ENCODE measurements at places on chromosomes 3 and 15. TPM values are rescaled to one million over a fixed set of nuclear protein-coding genes. Genes with fewer than 3 reads are reported as not detected.

- DNase-seq = peak; percentile 26
Measured at GRCh38 chr15:40092979-40093869, 15.5 kb downstream of the BMF start.

DNA sequence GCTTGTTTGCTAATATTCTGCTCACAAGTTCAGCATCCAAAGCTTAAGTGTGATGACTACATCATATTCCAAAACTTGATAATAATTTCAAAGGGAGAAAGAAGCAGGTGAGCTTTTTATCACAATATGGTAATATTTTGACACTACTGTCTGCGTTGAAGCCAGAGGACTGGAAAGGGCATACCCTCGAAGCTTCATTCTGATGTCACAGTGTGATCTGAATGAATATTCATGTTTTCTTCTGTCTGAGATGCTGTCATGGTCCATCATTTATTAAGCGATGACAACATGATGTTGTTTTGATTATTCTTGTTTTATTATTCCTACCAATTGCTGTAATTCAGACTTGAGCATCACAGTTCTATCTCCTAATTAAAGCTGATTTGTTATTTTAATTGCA is 625.4 kb downstream of the ZPLD1 start:
- no peak for DNase-seq

The GOLGA8G gene
- total RNA-seq = not detected

The TSEN2 gene
- total RNA-seq = 9.8 TPM

DNA sequence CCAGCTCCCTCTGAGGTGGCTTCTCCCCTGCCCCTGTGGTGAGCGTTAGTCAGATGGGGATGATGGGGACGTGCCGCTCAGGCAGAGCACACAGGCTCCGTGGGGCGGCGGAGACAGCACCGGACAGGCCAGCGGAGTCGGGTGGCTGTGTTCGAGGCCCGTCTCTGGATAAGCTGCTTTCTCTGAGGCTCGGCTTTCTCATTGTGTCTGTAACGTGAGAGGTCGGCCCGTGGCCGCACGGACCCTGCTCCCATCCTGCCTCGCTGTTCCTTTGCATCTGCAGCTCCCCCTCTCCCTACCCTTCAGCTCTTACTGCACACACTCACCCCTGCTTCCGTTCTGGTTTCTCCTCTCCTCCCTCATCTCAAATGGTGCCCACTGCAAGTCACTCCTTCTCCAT is 62.5 kb downstream of the FAM43A start:
- DNase-seq = no peak

The PRRT3 gene
- total RNA-seq = 7.7 TPM

The CPB1 gene
- total RNA-seq = not detected

- DNase-seq = no peak
Measured at GRCh38 chr3:79015854-79016253, 751.9 kb downstream of the ROBO1 start.

DNA sequence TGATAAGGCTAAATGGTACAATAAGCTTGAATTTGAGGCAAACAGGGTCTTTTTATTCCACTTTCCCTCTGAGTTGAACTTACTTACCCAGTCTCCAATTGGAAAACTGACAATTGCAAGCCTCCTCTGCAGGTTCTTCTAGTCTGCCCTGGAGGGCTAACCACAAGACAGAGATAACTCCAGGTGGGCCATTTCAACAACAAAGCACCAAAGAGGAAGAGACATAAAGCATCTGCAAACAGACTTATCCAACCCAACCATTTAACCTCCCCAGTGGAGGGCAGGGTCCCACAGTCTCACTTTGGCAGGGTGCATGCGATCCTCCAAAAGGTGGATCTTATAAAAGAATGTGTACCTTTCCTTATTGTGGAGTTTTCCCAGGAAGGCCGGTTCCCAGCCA is 525.8 kb downstream of the DIPK2A start:
- no peak for DNase-seq

- DNase-seq = no peak
Measured at GRCh38 chr15:74422265-74422651, 11.5 kb downstream of the SEMA7A start.

DNA sequence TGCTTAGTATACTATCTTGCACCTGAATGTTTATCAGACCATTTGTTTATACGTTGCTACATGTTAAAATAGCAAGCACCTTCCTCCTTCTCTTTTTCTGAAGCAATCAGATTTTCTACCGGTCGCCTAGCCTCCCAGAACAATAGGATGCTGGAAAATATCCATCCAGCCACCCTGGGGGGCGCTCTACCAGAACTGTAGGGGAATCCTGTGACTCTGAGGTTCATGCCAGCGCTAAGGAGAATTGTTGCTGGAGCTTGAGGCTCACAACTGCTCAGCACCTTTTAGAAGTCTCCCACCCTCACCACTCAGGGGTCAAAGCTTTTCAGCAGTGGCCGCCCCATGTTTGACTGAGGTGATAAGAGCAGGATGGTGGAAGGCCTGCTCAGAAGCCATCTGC is 27.5 kb downstream of the SQOR start:
- DNase-seq = no peak

The SEMA3G gene
- not detected for total RNA-seq

DNA sequence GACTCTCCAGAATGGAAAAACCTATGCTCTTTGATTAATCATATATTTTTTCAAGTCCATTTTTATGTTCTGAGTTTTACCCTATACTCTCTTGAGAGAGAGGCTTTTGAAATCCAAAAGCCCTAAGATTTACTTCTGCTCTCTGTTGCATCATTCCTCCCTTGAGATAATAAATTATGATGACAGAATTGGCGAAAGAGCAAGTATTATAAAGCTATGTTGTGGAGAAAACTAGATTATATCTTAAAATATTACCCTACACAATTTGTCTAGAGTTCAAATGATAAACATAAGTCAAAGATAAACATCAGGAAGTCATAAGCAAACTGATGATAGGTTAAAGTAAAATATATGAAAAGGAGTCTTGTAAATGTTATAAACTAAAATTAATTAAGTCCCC is 293.4 kb upstream of the MME start:
- no peak for DNase-seq

GRCh38 chr15:51855612-51856011 is 26.2 kb downstream of the TMOD3 start:
- DNase-seq = no peak

DNA sequence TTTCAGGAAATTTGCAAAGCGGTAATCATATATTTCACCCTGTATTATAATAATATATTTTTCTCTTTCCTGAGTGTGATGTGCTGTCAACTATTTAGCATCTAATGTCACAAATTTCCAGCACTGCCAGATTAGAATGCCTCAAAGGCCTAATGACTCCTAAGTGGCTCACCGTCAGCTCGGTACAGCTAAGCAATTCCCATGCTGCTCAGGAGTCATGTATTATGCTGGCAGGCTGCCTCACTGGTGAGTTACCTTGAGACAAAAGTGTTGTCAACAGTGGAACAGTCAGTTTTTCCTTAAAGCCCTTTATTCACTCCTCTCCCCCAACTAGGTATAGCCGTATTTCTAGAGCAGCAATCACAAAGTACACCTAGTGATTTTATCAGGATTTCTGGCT is 83.6 kb downstream of the NSUN3 start:
- no peak for DNase-seq

DNA sequence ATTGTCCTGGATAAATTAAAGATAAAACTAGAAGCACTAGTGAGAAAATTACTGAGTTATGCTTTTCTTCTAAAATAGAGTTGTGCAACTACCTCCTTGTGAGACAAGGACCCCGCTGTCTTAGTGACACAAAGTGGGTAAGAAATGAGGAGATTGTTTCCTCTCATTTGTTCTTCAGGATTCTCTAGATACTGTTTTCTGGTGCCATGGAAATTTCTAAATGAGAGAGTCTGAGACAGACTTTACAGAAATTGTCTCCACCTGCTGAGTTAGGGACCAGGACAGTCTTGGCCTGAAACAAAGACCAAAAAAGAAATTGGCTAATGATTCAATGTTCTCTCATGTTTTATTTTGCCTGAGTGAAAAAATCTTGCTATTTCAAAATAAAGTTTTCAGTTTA is 427.5 kb downstream of the TUSC7 start:
- no peak for DNase-seq

The MORC1 gene
- total RNA-seq = not detected

DNA sequence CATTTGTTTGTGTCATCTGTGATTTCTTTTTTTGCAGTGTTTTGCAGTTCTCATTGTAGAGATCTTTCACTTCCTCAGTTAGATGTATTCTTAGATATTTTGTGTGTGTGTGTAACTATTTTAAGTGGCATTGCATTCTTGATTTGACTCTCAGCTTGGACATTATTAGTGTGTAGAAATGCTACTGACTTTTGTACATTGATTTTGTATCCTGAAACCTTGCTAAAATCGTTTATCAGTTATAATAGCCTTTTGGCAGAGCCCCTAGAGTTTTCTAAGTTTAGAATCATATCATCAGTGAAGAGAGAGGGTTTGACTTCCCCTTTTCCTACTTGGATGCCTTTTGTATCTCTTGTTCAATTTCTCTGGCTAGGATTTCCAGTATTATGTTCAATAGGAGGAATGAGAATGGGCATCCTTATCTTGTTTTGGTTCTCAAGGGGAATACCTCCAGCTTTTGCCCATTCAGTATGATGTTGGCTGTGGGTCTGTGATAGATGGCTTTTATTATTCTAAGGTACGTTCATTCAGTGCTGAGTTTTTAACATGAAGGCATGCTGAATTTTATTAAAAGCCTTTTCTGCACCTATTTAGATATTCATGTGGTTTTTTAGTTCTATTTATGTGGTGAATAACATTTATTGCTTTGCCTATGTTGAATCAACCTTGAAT is 211.7 kb downstream of the MBNL1 start:
- DNase-seq = no peak

GRCh38 chr3:139534992-139535879 is 4.3 kb downstream of the RBP1 start:
- no peak for DNase-seq

- no peak for DNase-seq
Measured at GRCh38 chr15:83653639-83654378, at the start of gene ADAMTSL3. ADAMTSL3 (plus strand) TSS chr15:83654123; CDS start chr15:83655762, 1,639 bp downstream.

- no peak for DNase-seq
Measured at GRCh38 chr3:52237006-52237656, 1.8 kb downstream of the TWF2 start.

The FGF12 gene
- not detected for total RNA-seq

GRCh38 chr3:87625876-87626275 is 349.5 kb upstream of the POU1F1 start:
- no peak for DNase-seq

DNA sequence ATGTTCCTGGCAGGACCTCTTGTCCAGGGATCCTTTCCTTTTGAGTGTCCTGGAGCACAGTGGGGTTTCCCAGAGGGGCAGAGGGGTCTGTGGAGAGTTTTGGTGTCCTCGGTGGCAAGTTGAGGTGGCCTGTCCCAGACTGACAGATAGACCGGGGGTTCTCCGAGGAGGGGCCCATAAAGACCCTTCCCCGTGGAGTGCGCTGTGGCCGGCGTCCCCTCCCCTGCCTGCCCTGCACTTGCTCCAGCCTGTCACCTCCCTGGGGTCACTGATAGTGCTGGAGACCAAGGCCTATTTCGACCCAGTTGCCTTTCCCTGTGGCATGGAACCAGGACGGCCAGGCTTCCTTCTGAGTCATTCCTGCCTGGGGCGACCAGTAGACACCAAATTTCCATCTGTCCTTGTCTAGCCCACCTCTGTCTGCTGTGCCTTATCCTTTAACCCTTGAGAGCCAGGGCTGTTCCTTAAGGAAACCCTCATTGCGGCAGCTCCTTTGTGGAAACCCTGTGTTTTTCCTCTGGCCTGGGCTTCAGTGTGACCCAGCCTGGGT is 2.9 kb downstream of the MUC4 start:
- DNase-seq = no peak

DNA sequence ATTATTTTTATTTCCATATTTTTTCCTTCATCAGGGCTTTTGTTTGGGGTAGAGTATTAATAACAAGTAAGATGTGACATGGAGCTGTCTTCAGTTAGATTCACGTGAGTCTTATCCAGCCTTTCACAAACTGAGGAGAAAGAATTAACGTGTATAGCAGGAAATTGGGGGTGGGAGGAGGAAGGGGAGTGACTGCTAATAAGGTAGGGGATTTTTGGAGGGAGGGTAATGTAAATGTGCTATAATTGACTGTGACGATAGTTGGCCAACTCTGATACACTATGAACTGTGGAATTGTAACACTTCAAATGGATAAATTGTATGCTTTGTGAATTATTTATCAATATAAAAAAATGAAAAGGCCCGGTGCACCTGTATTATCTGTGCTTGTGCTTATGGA is 8.9 kb downstream of the DUT start:
- DNase-seq = no peak

DNA sequence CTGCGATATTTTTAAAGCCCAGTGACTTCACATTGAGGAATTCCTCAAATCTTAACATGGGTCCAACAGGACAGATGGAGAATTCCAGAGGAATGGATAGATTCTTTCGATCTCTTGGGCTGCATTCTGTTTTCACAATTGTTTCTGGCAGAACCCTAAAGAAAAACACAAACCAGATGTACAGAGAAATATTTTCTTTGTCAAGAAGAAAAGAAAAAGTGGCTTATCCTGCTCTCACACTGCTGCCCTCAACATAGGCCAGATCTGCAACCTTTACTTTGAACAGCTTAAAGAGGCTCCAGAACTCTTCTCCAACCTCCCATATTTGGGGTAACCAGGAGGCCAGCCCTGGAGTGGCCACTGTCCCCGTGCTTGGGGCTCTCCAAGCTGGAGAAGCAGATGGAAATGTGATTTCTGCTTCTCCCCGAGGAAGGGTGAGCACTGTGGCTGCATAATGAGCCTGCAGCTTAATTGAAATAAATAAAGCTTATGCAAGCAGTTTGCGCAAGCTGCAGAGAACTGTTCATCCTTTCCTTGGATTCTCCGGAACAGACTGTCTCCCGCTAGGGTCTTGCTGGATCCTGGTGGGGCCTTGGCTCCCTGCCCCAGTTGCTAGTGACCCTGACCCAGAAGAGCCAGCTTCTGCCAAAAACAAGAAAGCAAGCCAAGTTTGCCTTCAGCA is 453.2 kb upstream of the PROK2 start:
- no peak for DNase-seq

DNA sequence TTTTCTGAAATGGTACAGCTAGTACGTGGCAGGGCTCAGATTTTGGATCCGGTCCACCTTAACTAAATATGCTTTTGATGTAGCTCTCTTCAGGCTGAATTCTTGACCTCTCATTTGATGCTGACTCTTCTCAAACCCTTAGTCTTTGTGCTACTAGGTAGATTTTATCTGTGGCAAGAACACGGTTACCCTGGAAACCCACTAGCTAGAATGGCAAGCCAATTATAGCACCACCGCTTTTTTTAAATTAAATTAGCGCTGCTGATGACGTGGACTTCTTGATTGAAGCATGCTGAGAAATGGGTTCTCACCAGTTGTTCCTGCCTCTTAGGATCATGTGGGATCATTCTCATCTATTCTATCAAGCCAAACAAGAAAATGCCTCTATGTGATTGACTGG is 421.5 kb downstream of the LPP start:
- DNase-seq = no peak

The AKAP13 gene
- 34.6 TPM for total RNA-seq

The ACKR4 gene
- 6.3 TPM for total RNA-seq

DNA sequence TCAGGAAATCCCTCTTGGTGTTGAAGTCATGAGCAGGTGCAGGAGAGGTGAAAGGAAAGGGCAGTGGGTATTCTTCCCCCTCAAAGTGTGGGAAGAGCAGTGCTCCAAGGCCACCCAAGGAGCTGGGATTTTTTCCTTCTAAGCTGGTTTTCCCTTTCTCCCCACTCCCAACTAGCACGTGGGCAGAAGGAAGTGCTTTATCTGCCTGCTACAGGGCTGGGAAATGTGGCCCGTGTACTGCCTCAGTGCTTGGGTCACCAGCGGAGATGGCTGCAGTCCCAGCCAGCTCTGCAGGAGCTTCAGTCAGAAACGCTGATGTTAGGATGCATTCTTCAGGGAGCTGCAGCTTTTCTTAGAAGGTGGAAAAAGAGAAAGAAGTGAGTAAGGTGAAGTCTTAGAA is 99.2 kb downstream of the CACNA1D start:
- no peak for DNase-seq

The BNC1 gene
- 17.5 TPM for total RNA-seq

The PIGZ gene
- 4.3 TPM for total RNA-seq

The FAM107A gene
- not detected for total RNA-seq

Measured in HFFc6 (cell line).